Ammon's horn (tissue), 1 donor: ENCODE measurements at places on chromosomes 6 and 20.

- no peak for DNase-seq
Measured at GRCh38 chr6:36131511-36132245, 1.4 kb downstream of the MAPK13 start.

DNA sequence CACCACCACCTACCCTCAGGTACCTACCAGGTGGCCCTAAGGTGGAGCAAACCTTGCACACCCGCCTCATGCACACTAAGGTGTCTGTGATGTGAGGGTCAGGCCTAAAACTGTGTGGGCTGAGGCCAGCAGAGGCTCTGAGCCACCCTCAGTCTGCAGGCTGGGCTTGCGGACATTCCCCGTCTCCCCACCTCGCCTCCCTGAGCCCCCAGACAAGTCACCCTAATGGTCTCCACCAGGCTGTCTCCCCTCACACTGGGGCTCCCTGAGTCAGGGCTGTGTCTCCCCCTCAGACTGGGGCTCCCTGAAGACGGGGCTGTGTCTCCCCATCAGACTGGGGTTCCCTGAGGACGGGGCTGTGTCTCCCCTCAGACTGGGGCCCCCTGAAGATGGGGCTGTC lies 12.5 kb downstream of the PRPH2 start:
- no peak for DNase-seq

- no peak for DNase-seq
Measured at GRCh38 chr20:32509639-32510066, 75.5 kb downstream of the NOL4L start.

DNA sequence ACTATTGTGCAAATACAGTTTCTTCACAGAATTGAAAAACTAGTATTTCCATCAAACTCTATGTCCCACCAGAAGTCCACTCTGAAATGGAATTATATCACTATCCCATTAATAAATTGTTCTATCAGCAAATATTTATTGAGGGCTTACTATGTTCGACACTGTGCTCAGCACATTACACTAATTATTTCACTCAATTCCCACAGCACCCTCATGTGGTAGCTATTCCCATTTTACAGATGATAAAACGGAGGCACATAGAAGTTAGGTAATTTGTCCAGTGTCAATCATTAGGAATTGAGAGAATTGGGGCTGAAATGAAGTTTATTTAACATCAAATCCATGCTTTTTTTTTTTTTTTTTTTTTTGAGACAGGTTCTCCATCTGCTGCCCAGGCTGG lies 52.5 kb downstream of the MKKS start:
- DNase-seq: no peak

- no peak for DNase-seq
Measured at GRCh38 chr6:166629628-166630027, 2.6 kb upstream of the RPS6KA2 start.
